ENCODE measurements at places on chromosomes 16 and 17.

DNA sequence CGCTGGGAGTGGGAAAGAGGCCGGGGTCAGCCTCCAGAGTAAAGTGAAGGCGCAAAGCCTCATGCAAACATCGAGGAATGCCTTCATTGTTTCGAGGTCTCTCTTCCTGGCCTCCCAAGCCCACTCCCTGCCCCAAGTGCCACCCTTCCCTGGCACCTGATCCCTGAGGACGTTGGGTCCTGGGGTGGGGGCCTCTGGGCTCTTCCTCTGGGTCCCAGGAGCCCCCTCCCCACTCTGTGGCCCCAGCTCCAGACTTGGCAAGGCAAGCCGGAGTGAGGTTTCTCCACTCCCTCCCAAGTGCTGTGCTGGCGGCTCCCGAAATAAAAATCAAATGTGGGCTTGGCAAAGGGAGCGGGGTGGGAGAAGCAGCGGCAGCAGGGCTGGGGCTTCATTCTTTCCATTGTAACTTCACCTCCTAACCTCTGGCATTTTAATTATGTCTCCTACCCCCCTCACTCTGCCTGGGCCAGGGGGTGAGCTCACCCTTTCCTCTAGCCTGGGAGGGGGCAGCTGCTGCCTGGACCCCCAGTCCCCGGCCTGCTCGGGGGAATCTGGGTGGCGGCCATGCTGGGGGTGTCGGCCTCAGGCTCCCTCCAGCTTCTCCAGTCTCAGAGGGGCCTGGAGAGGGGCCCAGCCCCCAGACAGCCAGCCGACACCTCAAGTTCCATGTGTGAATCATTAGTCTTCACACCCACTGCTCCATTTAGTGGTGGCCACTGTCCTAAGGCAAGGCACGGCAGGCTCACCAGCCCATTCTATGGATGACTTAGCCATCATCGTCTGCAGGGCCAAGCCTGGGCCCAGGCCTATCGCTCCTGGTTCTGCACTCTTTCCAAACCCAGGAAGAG lies 14.6 kb upstream of the TMEM92 start:
- no peak for DNase-seq

- no peak for DNase-seq
Observed at GRCh38 chr16:48961546-48961945, 320.1 kb downstream of the CBLN1 start.

- no peak for DNase-seq
Observed at GRCh38 chr17:13635951-13636350, 34.2 kb upstream of the HS3ST3A1 start.

DNA sequence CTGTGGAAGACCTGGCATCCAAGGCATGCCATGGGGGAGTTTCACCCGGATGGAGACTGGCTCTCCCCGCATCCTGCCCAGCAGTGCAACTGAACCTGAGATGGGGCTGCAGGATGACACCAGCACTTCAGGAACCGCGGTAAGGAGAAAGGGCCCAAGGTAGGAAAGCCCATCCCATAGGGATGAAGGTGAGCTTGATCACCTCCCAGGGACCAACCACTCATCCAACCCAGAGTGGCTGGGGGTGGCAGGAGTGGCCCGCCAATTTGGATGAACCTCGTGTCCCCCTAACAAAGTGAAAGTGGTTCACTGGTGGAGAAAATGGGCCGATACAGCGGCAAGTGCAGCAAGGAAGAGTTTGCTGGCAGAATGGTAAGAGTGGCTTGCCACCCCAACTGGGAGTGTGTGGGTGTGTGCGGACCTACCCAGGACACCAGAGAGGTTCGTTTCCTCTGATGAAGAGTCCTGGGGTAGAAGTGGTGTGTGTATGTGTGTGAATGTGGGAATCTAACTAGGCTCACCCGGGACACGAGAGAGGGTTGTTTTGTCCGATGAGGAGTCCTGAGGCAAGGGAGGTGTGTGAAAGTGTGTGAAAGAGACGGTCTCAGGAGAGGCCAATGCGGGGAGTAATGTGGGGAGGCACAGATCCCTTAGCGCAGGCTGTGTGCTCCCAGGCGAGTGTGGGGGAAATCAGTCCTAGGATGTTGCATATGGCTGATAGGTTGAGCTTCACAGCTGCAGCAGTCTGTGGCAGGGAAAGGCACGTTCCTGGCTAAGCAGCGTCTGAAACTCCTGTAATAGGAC lies 22.6 kb downstream of the ACSM1 start:
- DNase-seq = no peak

DNA sequence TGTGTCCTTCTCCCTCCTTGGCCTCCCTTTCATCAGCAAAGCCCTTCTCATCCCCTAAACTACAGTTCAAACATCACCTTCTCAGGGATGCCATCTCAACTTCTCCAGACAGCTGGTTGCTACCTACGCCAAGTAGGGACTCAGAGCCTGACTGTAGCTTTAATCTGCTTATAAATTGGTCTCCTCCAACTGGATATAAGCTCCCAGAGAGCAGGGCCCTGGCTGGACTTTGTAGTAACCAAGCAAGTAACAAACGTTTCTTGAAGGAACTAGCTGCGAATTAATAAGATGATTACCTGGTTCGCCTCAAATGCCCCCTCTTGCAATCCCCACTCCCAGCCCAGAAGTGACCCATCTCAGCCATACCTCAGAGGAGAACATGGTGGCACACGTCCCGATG lies 17.5 kb upstream of the KLHL11 start:
- no peak for DNase-seq

DNA sequence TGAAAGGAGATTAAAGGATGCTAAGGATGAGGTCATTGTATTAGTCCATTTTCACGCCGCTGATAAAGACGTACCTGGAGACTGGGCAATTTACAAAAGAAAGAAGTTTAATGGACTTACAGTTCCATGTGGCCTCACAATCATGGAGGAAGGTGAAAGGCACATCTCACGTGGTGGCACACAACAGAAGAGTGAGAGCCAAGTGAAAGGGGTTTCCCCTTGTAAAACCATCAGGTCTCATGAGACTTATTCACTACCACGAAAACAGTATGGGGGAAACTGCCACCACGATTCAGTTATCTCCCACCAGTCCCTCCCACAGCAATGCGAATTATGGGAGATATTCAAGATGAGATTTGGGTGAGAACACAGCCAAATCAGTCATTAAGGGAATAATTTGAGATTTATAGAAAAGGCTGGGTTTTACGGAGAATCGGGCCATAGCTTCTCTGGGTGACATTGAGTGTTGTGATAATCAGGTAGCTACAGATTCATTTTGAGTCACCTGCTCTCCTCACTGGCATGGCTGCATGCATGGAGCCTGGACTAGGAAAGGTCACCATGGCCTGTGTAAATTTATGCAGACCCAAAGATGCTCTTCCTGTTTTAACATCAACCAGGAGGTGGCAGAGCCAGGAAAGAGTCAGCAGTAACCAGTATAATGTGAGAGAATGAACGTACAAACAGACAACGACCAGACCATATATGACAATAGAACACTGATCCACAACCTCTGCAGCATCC lies 40.5 kb upstream of the DYNLRB2 start:
- no peak for DNase-seq

DNA sequence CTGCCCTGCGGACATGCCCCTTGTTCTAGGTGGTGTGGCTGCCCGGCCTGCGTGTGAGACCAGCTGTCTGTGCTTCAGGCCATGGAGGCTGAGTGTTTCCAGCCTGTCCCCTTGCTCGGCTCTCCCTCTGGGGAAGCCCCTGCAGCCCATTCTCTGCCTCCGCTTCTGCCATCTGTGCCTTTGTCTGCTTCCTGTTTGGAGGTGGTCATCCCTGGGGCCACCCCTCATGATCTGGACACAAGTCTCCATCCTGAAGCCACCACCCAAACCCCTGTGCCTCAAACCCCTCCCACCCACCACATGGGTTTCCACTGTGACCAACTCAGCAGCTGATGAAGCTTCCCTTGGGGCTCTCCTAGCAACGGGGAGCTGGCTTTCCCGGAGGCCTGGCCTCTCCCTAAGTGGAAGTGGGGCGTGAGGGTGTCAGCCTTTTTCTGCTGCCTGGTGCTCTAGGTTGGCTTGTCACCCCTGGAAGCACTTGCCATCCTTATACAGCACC lies 184.9 kb downstream of the SEC14L1 start:
- no peak for DNase-seq

DNA sequence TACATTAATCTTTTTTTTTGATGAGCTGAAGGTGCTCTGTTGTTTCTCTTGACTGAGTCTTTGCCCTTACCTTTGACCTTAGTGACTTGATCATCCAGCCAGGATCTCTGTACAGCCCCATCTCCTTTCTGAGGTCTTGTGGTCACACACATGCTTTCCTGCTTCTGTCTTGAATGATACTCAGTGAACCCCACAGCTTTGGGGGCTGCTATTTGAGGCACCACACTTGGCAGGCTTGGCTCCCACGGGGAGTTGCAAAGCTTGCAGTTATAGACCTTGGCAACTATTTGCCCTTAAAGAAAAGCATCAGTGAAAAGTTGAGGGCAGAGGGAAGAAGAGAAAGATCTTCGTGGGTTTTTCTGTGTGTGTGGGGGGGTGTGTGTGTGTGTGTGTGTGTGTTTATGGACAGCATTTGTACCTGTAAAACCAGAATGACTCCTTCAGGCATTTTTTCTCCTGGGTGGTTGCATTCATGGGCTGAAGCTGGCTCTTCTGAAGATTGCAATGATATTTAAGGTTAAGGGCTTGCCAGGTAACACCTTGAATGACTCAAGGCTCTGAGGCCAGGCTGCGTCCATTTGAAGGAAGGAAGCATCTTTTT lies 101.6 kb downstream of the MSI2 start:
- peak; percentile 32 for DNase-seq

Data from ACHN (cell line).